Mesothelial cell of epicardium (in vitro differentiated cells): ENCODE measurements at places on chromosomes 3 and 15. TPM values are rescaled to one million over a fixed set of nuclear protein-coding genes. Genes with fewer than 3 reads are reported as not detected.

Gene IGSF10
- total RNA-seq, result 5.1 to 6.0 TPM (median 5.6 TPM) in 3 replicates

Gene HESX1
- 1.5 to 2.4 TPM (median 1.7 TPM) in 3 replicates for total RNA-seq

Gene IL17RC
- total RNA-seq, result 28.8 to 30.2 TPM (median 29.6 TPM) in 3 replicates

Gene TGFBR2
- total RNA-seq, result 14.6 to 15.8 TPM (median 15.6 TPM) in 3 replicates

GRCh38 chr3:163508206-163508605 is 1570.1 kb downstream of the SI start:
- H3K27ac ChIP-seq, result no peak overlapping the region
- no peaks in the 10 kb centered on the region for H3K36me3 ChIP-seq
- no peak overlapping the region for H3K4me3 ChIP-seq
- H3K4me1 ChIP-seq, result no peaks in the 10 kb centered on the region
- DNase-seq, result no peak

GRCh38 chr3:40752492-40752891 is 227.7 kb downstream of the ZNF621 start:
- H3K4me3 ChIP-seq, result no peak overlapping the region
- no peaks in the 10 kb centered on the region for H3K36me3 ChIP-seq
- H3K27me3 ChIP-seq, result peaks cover 2% of the 10 kb centered on the region
- no peak for DNase-seq

- no peaks in the 10 kb centered on the region for H3K36me3 ChIP-seq
- H3K4me1 ChIP-seq, result peaks cover 7% of the 10 kb centered on the region
- H3K4me3 ChIP-seq, result no peak overlapping the region
- peak overlapping the region; percentile 90 for H3K27ac ChIP-seq
- H3K27me3 ChIP-seq, result no peaks in the 10 kb centered on the region
These were observed 513 bp downstream of the CLASP2 start for GRCh38 chr3:33717616-33717865.

- peak overlapping the region; percentile 97 for H3K27ac ChIP-seq
- peak overlapping the region; percentile 91 for H3K4me3 ChIP-seq
- no peak for DNase-seq
- no peaks in the 10 kb centered on the region for H3K27me3 ChIP-seq
These were observed 424 bp downstream of the HAUS2 start for GRCh38 chr15:42549032-42549491.
